ENCODE measurements at places on chromosomes 4 and X. TPM values are rescaled to one million over a fixed set of nuclear protein-coding genes. Genes with fewer than 3 reads are reported as not detected.

DCAF12L1 gene
- not detected for total RNA-seq

DNA sequence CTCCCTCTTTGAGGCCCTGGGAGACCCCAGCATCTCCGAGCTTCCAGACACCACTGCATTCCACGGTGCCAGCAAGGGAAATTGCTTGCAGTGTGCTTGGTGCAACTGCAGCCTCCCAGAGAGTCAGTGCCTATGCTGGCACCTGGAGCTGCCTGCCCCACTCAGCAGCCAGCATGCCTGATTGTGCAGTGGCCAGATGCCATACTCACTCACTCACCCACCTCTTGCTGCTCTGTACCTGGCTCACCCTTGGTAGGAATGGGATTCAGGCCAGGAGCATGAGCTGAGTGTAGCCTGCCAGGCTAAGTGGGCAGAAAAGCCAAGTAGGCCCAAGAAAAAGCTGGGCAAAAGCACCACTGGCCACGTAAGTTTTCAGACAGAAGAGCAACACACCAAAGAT lies 651.4 kb downstream of the GABRG1 start:
- no peaks in the 10 kb centered on the region for H3K4me1 ChIP-seq
- no peak overlapping the region for H3K4me3 ChIP-seq
- H3K27me3 ChIP-seq = no peaks in the 10 kb centered on the region
- H3K27ac ChIP-seq = no peak overlapping the region
- no peak for DNase-seq

GRCh38 chr4:124736526-124736925 lies 24.0 kb upstream of the ANKRD50 start:
- H3K36me3 ChIP-seq = no peaks in the 10 kb centered on the region
- H3K4me3 ChIP-seq = no peak overlapping the region
- no peak overlapping the region for H3K27ac ChIP-seq
- H3K4me1 ChIP-seq = no peaks in the 10 kb centered on the region

DNA sequence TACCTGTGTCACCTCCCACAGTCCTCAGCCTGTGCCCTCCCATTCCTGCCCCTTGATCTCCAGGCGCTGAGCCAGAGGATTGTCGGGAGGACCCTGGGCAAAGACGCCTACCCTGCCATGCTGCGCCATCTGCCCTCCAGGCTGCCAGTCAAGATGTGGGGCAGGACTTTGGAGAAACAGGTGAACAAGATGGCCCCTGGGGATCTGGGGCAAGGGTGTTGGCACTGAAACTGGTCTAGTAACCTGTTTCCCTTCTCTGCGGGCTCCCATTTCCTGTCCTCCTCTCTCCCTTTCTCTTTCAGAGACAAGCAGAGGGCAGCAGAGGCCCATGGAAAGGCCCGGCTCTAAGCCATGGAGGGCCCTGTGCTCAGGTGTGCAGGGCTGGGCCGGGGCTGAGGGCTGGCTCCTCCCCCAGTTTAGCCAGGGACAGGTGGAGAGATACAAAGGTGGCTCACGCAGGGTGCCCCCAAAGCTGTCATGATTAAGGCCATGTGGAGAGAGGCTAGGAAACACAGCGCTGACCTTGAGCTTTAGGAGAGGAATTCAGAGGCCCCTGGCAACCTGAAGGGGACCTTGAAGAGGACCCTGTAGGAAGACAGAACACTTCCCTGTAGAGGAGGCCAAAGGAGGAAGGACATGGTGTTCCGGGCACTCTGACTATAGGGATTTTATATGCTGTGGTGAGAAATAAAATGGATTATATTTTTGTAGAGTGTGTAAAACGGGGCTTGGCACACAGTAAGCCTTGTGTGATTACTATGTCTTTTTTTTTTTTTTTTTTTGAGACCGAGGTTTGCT lies at the start of gene GLOD5:
GLOD5 (plus strand) TSS at position 74 of the 798 bp plus-strand sequence; CDS start at position 118, 44 bp downstream.
- no peaks in the 10 kb centered on the region for H3K36me3 ChIP-seq
- no peaks in the 10 kb centered on the region for H3K4me1 ChIP-seq
- no peak within 1 kb of the TSS for H3K4me3 ChIP-seq
- no peaks in the 10 kb centered on the region for H3K27me3 ChIP-seq

REST gene
- total RNA-seq = 33.0 TPM

- H3K4me3 ChIP-seq = no peak overlapping the region
- H3K36me3 ChIP-seq = no peaks in the 10 kb centered on the region
- H3K27ac ChIP-seq = no peak overlapping the region
These were observed 106.4 kb upstream of the SCOC start for GRCh38 chr4:140266958-140267568.

DNA sequence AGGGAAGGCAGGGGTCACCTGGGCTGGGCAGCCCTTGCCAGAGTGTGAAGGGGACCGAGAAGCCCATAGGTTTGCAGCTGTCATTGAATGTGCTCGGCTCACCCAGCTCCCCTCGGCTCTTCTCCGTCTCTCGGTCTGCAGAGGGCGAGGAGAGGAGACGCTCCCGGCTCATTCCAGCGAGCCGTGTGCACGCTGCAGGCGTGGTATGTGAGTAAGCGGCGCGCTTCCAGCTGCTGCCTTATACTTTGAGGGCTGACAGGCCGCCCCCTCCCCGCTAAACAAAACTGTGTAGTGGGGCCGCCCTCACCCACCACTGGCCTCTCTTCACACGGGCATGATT lies 23.0 kb upstream of the BCORL1 start:
- DNase-seq = peak; percentile 37
- no peaks in the 10 kb centered on the region for H3K36me3 ChIP-seq
- peaks cover 5% of the 10 kb centered on the region for H3K4me1 ChIP-seq
- no peaks in the 10 kb centered on the region for H3K27me3 ChIP-seq

TSPAN7 gene
- not detected for total RNA-seq

- H3K4me3 ChIP-seq = no peak overlapping the region
- no peak overlapping the region for H3K27ac ChIP-seq
- H3K36me3 ChIP-seq = no peaks in the 10 kb centered on the region
- H3K4me1 ChIP-seq = peaks cover 2% of the 10 kb centered on the region
These were observed 43.1 kb downstream of the NAT8L start for GRCh38 chr4:2102045-2102883.

DNA sequence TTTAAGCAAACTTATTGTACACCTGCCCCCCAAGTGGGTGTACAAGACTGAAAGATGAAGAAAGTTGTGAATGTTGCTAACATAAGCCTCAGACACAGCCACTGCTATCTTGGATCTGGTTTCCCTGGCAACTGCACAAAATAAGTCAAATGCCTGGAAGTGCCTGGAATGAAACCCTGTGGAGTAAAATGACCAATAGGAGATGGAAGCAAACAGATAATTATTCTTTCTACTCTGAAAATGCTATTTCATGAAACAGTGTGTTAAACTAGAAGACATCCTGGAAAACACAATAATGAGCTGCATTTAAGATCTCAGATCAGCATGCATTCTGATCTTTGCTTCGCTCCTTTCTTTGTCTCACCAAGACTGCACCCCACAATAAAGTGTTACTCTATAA lies 1016.0 kb downstream of the ARAP2 start:
- no peaks in the 10 kb centered on the region for H3K4me1 ChIP-seq
- no peak overlapping the region for H3K27ac ChIP-seq
- no peak for DNase-seq

CLDN2 gene
- not detected for total RNA-seq

GRCh38 chrX:55488006-55488592 lies 1.5 kb downstream of the USP51 start:
- no peaks in the 10 kb centered on the region for H3K27me3 ChIP-seq
- no peaks in the 10 kb centered on the region for H3K36me3 ChIP-seq
- no peak overlapping the region for H3K27ac ChIP-seq
- no peaks in the 10 kb centered on the region for H3K4me1 ChIP-seq
- H3K4me3 ChIP-seq = peak overlapping the region; percentile 31

- no peak overlapping the region for H3K27ac ChIP-seq
- no peaks in the 10 kb centered on the region for H3K4me1 ChIP-seq
- no peak overlapping the region for H3K4me3 ChIP-seq
These were observed 21.4 kb downstream of the PTPN13 start for GRCh38 chr4:86615501-86615900.

- H3K4me3 ChIP-seq = no peak overlapping the region
- no peaks in the 10 kb centered on the region for H3K27me3 ChIP-seq
These were observed 1222.0 kb upstream of the PRKX start for GRCh38 chrX:4935401-4935800.

ITGB1BP2 gene
- total RNA-seq = 0.51 TPM

DNA sequence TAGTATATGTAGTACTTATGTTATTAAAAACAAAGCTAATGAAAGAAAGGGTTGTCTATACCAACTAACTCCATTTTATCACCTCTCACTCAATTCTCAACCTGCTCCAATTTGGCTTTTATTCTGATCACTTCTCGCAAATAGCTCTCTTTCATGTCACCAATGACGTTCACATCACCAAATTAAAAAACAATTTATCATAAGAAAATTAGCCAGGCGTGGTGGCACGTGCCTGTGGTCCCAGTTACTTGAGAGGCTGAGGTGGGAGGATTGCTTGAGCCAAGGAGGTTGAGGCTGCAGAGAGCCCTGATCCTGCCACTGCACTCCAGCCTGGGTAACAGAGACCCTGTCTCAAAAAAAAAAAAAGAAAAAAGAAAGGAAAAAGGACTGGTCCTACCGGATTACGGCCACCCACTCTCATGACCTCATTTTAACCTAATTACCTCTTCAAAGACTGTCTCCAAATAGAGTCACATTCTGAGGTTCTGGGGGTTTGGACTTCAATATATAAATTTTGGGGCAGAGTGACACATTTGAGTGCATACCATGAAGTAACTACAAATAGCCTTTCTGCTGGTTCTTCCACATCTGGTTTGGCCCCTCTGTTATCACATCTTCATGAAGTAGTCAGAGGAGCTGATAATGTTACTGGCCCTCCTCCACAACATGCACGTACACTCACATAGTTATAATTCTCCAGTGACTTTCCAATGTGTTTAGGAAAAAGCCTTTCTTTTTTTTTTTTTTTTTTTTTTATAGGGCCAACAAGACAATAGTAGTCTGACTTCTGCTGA lies 15.8 kb upstream of the RBMX start:
- DNase-seq = no peak
- H3K36me3 ChIP-seq = no peaks in the 10 kb centered on the region
- H3K27me3 ChIP-seq = no peaks in the 10 kb centered on the region
- H3K27ac ChIP-seq = no peak overlapping the region
- no peak overlapping the region for H3K4me3 ChIP-seq

CLNK gene
- total RNA-seq = not detected

DNA sequence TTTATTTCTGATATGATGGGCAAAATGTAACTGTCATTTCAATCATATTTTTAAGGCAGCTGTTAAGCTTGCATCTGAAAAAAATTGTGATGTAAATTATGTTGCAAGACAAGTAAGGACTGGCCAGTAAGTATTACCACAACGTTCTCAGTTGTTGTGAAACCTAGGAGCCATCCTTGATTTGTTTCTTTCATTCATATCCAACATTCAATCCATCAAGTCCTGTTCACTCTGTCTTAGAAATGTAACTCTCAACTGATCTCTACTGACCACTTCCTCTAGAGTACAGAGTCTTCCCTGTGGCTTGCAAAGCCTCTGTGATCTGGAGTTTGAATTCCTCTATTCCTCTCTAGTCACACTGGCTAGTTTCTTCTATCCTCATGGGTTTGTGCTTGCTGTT lies 161.4 kb upstream of the MAD2L1 start:
- H3K27ac ChIP-seq = no peak overlapping the region
- H3K27me3 ChIP-seq = no peaks in the 10 kb centered on the region
- H3K4me3 ChIP-seq = no peak overlapping the region
- no peaks in the 10 kb centered on the region for H3K36me3 ChIP-seq
- no peaks in the 10 kb centered on the region for H3K4me1 ChIP-seq
- DNase-seq = no peak

- H3K4me3 ChIP-seq = no peak overlapping the region
- H3K27me3 ChIP-seq = no peaks in the 10 kb centered on the region
- no peaks in the 10 kb centered on the region for H3K36me3 ChIP-seq
- no peak overlapping the region for H3K27ac ChIP-seq
These were observed 122.2 kb downstream of the SHROOM4 start for GRCh38 chrX:50691820-50692219.

GRCh38 chrX:23332101-23332887 lies 2.4 kb upstream of the PTCHD1 start:
- DNase-seq = peak; percentile 0
- H3K36me3 ChIP-seq = no peaks in the 10 kb centered on the region
- peaks cover 15% of the 10 kb centered on the region for H3K27me3 ChIP-seq
- H3K27ac ChIP-seq = no peak overlapping the region

GRCh38 chr4:20268028-20268427 lies 16.3 kb downstream of the SLIT2 start:
- no peaks in the 10 kb centered on the region for H3K36me3 ChIP-seq
- no peak overlapping the region for H3K27ac ChIP-seq
- no peak overlapping the region for H3K4me3 ChIP-seq
- DNase-seq = no peak
- H3K27me3 ChIP-seq = no peaks in the 10 kb centered on the region

NXF2 gene
- total RNA-seq = not detected

PRR32 gene
- not detected for total RNA-seq

- peak; percentile 94 for DNase-seq
- H3K4me1 ChIP-seq = no peaks in the 10 kb centered on the region
- no peaks in the 10 kb centered on the region for H3K27me3 ChIP-seq
These were observed 185.5 kb downstream of the CEP135 start for GRCh38 chr4:56134266-56134665.

DNA sequence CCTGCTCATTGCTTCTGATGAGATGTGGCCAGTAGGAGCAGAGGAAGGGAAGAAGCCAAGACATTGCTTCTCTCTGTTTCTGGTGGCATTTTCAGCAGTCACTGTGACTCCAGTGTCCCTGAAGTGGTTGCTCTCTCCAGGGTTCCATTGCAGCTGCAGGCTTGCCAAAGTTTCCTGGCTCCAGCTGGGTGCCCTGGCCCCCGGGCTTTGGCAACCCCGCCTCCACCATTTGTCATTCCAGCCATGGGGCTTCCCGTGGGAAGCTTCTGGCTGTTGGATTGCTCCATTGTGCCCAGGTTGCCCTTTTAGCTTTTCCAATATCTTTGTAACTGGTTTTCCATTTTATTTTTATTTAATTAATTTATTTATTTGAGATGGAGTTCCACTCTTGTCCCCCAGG lies 12.7 kb downstream of the FGFBP1 start:
- H3K36me3 ChIP-seq = no peaks in the 10 kb centered on the region
- H3K27me3 ChIP-seq = no peaks in the 10 kb centered on the region
- H3K4me3 ChIP-seq = no peak overlapping the region
- peaks cover 8% of the 10 kb centered on the region for H3K4me1 ChIP-seq
- no peak overlapping the region for H3K27ac ChIP-seq

- H3K27ac ChIP-seq = no peak overlapping the region
- no peaks in the 10 kb centered on the region for H3K27me3 ChIP-seq
- no peaks in the 10 kb centered on the region for H3K4me1 ChIP-seq
- no peak for DNase-seq
- no peak overlapping the region for H3K4me3 ChIP-seq
These were observed 56.6 kb downstream of the STAP1 start for GRCh38 chr4:67615119-67615518.
